ENCODE measurements at places on chromosomes 5 and 9. TPM values are rescaled to one million over a fixed set of nuclear protein-coding genes. Genes with fewer than 3 reads are reported as not detected.

The TAF1L gene
- 0.04 TPM for total RNA-seq

The PCDHAC1 gene
- 1.5 TPM for total RNA-seq

The SAXO1 gene
- total RNA-seq: not detected

The S1PR3 gene
- total RNA-seq: not detected

The RGS3 gene
- total RNA-seq: 51.3 TPM

The PCA3 gene
- total RNA-seq: not detected

The EDIL3 gene
- total RNA-seq: 1.4 TPM

The UNC5A gene
- total RNA-seq: not detected

The FCHO2 gene
- 3.6 TPM for total RNA-seq
